ENCODE measurements at places on chromosomes 1 and 21.

DNA sequence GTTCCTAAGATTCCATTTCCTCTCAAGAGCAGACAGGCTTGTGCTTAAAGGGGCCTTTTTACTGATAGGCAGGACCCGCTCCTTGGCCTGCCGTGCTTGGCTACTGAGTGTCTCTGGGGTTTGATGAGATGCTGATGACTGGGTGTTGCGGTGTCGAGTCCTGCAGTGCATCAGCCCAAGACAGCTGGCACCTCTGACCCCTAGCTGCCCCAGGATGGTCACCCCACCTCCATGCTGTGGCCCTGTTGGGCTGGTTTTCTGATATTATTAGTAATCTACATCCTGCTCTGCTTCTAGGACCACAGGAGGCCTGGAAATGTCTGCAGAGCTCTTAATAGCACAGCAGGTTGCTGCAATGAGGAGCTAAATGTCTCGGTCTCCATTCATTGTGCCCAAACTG is 28.7 kb downstream of the LRRC71 start:
- no peak for DNase-seq
- no peaks in the 10 kb centered on the region for H3K27me3 ChIP-seq
- H3K4me1 ChIP-seq = no peaks in the 10 kb centered on the region
- H3K27ac ChIP-seq = no peak overlapping the region
- peaks cover 77% of the 10 kb centered on the region for H3K36me3 ChIP-seq

- peak overlapping the region; percentile 45 for H3K27ac ChIP-seq
- no peaks in the 10 kb centered on the region for H3K27me3 ChIP-seq
- no peak for DNase-seq
These were observed 25.7 kb upstream of the NBL1 start for GRCh38 chr1:19618428-19618827.

DNA sequence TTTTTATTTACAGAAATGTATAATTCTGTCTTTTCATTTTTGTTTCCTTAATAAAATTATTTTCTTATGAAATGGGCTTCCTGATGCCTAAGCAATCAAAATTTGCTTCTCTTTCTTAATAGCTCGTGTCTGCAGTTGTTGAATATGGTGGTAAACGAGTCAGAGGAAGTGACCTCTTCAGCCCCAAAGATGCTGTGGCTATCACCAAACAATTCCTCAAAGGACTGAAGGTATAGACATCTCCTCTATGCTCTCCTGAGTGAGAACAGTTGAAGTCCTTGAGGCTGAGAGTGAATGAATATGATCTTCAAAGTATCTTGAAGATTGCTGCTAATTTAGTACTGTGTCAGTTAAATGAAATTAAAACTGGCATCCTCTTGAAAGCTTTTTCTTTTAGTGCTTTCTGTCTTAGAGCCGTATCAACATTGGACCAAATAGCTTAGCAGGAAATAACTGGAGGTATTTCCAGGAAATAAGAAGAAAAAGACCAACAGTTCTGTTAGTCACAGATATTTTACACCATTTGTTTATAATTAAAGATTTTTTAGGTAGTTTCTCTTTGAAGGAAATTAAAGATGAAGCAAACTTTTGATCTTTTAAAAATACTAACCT is 24.7 kb downstream of the VPS45 start:
- no peaks in the 10 kb centered on the region for H3K27me3 ChIP-seq
- DNase-seq = no peak
- H3K4me3 ChIP-seq = no peak overlapping the region
- H3K4me1 ChIP-seq = no peaks in the 10 kb centered on the region

- DNase-seq = no peak
- no peak overlapping the region for H3K27ac ChIP-seq
- no peaks in the 10 kb centered on the region for H3K4me1 ChIP-seq
- no peaks in the 10 kb centered on the region for H3K27me3 ChIP-seq
These were observed 24.1 kb downstream of the SUSD4 start for GRCh38 chr1:223339861-223340260.

GRCh38 chr1:72003092-72003491 is 279.2 kb downstream of the NEGR1 start:
- DNase-seq = no peak
- no peak overlapping the region for H3K4me3 ChIP-seq
- H3K27me3 ChIP-seq = no peaks in the 10 kb centered on the region
- no peaks in the 10 kb centered on the region for H3K36me3 ChIP-seq

- H3K4me3 ChIP-seq = no peak overlapping the region
- H3K27me3 ChIP-seq = no peaks in the 10 kb centered on the region
- no peak for DNase-seq
- peaks cover 2% of the 10 kb centered on the region for H3K36me3 ChIP-seq
- H3K27ac ChIP-seq = no peak overlapping the region
- H3K4me1 ChIP-seq = no peaks in the 10 kb centered on the region
These were observed 48.4 kb downstream of the TRMT1L start for GRCh38 chr1:185108321-185108720.

GRCh38 chr1:94805912-94806311 is 14.2 kb upstream of the SLC44A3 start:
- no peak overlapping the region for H3K4me3 ChIP-seq
- peaks cover 68% of the 10 kb centered on the region for H3K4me1 ChIP-seq
- H3K36me3 ChIP-seq = no peaks in the 10 kb centered on the region
- H3K27ac ChIP-seq = no peak overlapping the region

DNA sequence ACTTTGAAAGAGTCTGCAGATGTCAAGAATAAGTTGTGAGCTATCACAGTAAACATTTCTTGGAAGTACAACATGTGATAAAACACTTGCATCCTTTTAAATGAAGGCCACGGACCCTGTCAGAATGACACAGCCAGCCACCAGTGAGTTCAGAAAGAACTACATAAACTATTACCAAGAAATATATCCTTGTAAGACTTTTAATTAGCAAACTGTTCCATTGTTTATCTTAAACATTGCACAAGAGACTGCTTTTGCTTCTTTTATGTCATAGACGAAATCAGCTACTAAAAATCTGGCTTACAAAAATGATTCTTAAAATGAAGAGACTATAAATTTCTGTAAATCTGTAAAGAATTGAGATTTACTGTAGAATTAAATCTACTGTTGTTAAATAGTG is 17.9 kb downstream of the LRRC7 start:
- H3K27me3 ChIP-seq = no peaks in the 10 kb centered on the region
- no peak overlapping the region for H3K4me3 ChIP-seq
- no peaks in the 10 kb centered on the region for H3K36me3 ChIP-seq
- H3K27ac ChIP-seq = no peak overlapping the region
- no peaks in the 10 kb centered on the region for H3K4me1 ChIP-seq
- DNase-seq = no peak

DNA sequence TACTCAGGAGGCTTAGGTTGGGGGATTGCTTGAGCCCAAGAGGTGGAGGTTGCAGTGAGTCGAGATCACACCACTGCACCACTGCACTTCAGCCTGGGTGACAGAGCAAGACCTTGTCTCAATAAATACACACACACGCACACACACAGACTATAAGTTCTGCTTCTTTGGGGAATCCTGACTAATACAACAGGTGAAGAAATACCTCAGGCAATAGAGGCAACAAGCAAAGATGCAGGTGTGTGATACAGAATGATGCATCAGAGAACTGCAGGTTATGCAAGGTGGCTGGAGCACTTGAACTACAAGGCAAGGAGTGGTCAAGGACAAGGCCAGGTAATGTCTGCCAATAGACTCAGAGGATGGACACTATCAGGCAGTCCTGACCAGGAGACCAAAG is 117.6 kb upstream of the ZNF678 start:
- H3K27me3 ChIP-seq = no peaks in the 10 kb centered on the region
- H3K4me3 ChIP-seq = no peak overlapping the region
- no peak overlapping the region for H3K27ac ChIP-seq
- H3K4me1 ChIP-seq = no peaks in the 10 kb centered on the region

DNA sequence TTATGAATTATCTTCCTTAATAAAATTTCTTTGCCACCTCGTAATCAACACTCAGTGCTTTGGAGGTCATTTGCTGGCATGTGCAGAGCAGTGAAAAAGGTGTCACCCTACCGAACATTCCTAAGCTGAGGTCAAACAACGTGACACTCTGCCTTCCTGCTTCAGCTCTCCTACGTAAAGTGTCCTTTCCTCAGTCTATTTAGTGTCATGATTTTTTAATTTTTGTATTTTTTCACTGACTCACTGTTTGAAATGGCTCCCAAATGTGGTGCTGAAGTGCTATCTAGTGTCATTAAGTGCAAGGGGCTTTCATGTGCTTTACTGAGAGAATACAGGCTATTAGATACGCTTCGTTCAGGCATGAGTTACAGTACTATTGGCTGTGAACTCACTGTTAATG is 37.0 kb upstream of the ITPKB start:
- H3K36me3 ChIP-seq = no peaks in the 10 kb centered on the region
- no peaks in the 10 kb centered on the region for H3K27me3 ChIP-seq
- no peak overlapping the region for H3K4me3 ChIP-seq
- peaks cover 10% of the 10 kb centered on the region for H3K4me1 ChIP-seq
- no peak for DNase-seq

DNA sequence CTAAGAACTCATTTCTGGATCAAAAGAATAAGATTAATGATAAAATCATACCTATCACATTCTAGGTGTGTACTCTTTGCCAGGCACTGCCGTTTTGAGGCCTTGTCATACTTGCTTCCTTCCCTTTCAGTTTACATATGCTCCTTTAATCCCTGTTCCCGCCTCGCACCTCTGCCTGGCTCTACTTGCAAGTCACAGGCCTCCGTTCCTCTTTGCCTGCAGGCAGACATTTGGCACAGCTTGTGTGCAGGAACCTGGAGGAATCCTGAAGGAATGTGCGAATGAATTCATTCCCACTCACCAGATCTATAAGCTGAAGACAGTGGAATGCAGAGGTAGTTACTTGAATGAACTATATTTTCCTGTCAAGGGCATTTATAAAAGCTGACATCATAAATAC is 13.8 kb downstream of the WLS start:
- H3K27ac ChIP-seq = no peak overlapping the region
- peaks cover 12% of the 10 kb centered on the region for H3K4me1 ChIP-seq
- no peak for DNase-seq
- H3K4me3 ChIP-seq = no peak overlapping the region
- no peaks in the 10 kb centered on the region for H3K27me3 ChIP-seq

DNA sequence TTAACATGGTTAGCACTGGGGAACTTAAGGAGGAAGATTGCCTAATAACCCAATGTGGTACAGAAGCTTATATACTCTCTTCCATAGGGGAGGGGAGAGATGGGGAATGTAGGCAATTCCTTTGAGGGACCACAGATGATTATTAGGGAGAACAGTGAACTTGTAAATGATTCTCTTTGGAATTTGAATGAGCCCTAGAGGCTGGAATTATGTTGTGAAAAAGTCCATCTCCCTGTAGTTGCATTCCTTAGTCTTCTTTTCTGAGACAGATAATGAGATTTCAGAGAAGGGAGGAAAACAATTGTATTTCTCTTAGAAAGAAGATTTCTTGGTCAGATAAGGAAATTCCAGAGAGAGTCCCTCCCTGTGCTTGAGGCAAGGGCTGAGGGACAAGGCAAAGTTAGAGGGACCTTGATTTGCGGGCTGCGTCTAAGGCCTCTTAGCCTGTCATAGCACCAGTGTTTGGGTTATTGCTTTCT is 89.0 kb upstream of the HMCN1 start:
- no peak for DNase-seq
- H3K4me3 ChIP-seq = no peak overlapping the region
- no peak overlapping the region for H3K27ac ChIP-seq
- no peaks in the 10 kb centered on the region for H3K27me3 ChIP-seq
- no peaks in the 10 kb centered on the region for H3K4me1 ChIP-seq

GRCh38 chr1:38613996-38614395 is 245.6 kb downstream of the RRAGC start:
- H3K4me1 ChIP-seq = no peaks in the 10 kb centered on the region
- H3K4me3 ChIP-seq = no peak overlapping the region
- no peak overlapping the region for H3K27ac ChIP-seq
- no peak for DNase-seq

DNA sequence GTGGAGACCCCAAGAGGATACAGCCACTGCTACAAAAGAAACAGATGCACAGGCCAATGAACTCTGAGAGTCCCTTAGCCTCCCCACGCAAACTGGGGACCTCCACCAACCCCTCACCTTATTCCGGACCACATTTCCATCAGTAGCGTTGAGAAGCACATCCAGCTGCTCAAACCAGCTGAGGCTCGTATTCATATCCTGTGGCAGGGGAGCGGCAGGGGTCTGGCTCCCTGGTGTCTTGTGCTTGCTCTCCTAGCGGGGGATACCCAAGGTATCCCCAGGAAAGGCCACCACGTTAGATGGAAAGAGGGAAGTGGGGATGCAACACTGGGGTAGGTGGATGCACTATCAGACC is 481 bp downstream of the CCDC163 start:
- H3K27me3 ChIP-seq = no peaks in the 10 kb centered on the region
- H3K36me3 ChIP-seq = peaks cover 10% of the 10 kb centered on the region
- peak overlapping the region; percentile 7 for H3K4me3 ChIP-seq
- DNase-seq = no peak
- no peak overlapping the region for H3K27ac ChIP-seq

- H3K27ac ChIP-seq = no peak overlapping the region
- H3K27me3 ChIP-seq = peaks cover 14% of the 10 kb centered on the region
- no peak for DNase-seq
- H3K4me1 ChIP-seq = no peaks in the 10 kb centered on the region
- peak overlapping the region; percentile 24 for H3K4me3 ChIP-seq
These were observed 62.2 kb downstream of the ELK4 start for GRCh38 chr1:205569411-205570172.

GRCh38 chr1:156053768-156054499 is at the start of gene UBQLN4:
UBQLN4 (minus strand) TSS chr1:156053798; CDS start chr1:156053701, 97 bp downstream.
- no peaks in the 10 kb centered on the region for H3K27me3 ChIP-seq
- peak within 1 kb of the TSS; percentile 73 for H3K4me3 ChIP-seq
- H3K27ac ChIP-seq = peak within 1 kb of the TSS; percentile 94
- peaks cover 4% of the 10 kb centered on the region for H3K4me1 ChIP-seq
- peak; percentile 90 for DNase-seq

DNA sequence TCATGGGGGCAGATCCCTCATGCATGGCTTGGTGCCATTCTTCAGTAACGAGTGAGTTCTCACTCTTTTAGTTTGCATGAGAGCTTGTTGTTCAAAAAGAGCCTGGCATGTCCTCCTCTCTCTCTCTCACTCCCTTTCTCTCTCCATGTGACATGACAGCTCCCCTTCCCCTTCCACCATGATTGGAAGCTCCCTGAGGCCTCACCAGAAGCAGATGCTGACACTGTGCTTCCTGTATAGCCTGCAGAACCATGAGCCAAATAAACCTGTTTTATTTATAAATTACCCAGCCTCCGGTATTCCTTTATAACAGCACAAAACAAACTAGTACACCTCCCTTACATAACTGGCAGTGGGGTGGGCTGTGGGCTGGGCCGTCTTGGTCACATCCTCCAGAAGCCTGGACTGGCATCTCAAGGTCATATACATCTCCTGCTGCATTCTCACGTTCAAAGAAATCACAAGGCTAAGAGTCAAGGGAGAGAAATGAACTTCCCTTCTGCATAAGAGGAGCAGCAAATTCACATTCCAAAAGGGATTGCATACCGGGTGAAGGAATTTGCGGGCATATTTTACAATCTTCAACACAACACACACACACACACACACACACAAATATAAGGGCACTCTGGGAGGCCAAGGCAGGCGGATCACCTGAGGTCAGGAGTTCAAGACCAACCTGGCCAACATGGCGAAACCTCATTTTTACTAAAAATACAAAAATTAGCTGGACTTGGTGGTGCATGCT is 2.3 kb upstream of the CCSAP start:
- no peaks in the 10 kb centered on the region for H3K27me3 ChIP-seq
- no peaks in the 10 kb centered on the region for H3K36me3 ChIP-seq
- H3K4me1 ChIP-seq = no peaks in the 10 kb centered on the region
- no peak overlapping the region for H3K4me3 ChIP-seq
- DNase-seq = no peak
- H3K27ac ChIP-seq = no peak overlapping the region

- H3K4me3 ChIP-seq = peak overlapping the region; percentile 48
- H3K4me1 ChIP-seq = peaks cover 21% of the 10 kb centered on the region
- peak; percentile 84 for DNase-seq
- H3K27me3 ChIP-seq = no peaks in the 10 kb centered on the region
These were observed 6.7 kb upstream of the FAM167B start for GRCh38 chr1:32240140-32240951.

- H3K4me1 ChIP-seq = no peaks in the 10 kb centered on the region
- no peak for DNase-seq
- no peaks in the 10 kb centered on the region for H3K36me3 ChIP-seq
- H3K27me3 ChIP-seq = no peaks in the 10 kb centered on the region
- no peak overlapping the region for H3K4me3 ChIP-seq
These were observed 561.0 kb downstream of the LTN1 start for GRCh38 chr21:28431527-28432200.

Measured in small intestine (tissue), 16 donors.